ENCODE measurements at places on chromosomes 4 and X.

DNA sequence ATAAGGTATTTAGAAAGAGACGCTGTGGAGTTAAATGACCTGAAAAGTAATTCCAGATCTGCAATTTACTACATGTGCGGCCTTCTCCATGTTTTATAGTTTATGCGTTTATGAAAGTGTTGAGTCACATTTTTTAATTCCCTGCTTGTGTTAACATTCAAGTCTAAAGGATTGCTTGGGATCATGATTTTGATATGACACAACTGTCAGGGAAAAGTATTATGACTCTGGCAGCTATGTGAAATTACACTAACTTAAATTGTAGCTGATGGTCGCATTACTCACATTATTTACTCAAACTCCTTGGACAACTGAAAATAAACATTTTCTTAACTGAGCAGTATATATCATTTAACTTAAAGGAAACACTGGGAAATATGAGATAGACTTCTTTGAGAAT is 14.3 kb upstream of the GABRB1 start:
- no peak for DNase-seq

- DNase-seq, result no peak
These were observed 105.1 kb downstream of the FNIP2 start for GRCh38 chr4:158873795-158874401.

- peak; percentile 71 for DNase-seq
These were observed at the start of gene DDX60 for GRCh38 chr4:168318266-168318895. DDX60 (minus strand) TSS chr4:168318752; CDS start chr4:168311259, 7,493 bp downstream.

- peak; percentile 20 for DNase-seq
These were observed 774 bp downstream of the ARMCX2 start for GRCh38 chrX:101658661-101659491.

DNA sequence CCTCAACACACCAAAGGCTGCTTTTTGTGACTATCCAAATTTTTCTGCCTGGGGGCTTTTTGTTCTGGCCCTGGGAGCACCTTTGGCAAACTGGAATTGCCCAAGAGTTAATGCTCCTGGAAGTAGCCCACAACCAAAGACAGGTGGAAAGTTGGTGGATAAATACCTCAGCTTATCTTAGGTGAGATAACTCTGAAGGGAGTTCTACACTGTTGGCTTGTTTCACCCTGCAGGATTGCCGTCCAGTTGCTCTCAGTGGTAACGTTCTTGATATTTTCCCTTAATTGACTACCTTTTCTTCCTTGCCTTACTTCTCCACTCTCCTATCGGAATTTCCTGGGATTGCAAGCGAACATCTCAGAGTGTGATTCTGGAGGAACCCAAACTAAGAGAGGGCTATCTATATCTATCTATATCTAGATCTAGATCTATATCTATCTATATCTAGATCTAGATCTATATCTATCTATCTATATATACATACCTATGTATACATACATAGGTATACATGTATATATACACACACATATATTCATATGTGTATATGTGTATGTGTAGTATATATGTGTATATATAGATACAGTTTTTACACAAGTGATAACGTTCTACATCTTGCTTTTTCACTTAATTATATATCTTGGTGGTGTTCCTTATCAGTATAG is 82.6 kb upstream of the DHX15 start:
- no peak for DNase-seq

DNA sequence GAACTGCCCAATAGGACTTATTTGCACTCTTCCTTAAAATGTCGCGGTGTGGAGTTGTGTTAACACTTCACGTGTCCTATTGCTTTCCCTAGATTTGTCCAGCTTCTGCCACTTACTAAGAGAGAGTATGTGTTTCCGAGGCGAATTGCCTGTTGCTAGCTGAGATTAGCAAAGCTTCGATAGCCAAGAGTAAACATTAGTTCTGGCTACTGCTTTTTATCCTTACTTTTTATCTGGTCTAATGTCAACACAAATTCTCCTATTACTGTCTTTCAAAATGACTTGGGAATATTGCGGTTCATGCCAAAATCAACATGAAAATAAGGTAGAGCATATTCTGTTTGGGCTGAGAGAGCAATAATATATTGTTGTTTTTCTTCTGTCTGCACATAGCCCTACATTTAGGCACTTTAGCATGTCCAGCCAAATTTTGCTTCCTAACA is 90.4 kb upstream of the VEGFC start:
- no peak for DNase-seq

- no peak for DNase-seq
These were observed 19.2 kb downstream of the G3BP2 start for GRCh38 chr4:75653845-75654503.

GRCh38 chr4:110137829-110138228 is 60.6 kb downstream of the ELOVL6 start:
- no peak for DNase-seq

DNA sequence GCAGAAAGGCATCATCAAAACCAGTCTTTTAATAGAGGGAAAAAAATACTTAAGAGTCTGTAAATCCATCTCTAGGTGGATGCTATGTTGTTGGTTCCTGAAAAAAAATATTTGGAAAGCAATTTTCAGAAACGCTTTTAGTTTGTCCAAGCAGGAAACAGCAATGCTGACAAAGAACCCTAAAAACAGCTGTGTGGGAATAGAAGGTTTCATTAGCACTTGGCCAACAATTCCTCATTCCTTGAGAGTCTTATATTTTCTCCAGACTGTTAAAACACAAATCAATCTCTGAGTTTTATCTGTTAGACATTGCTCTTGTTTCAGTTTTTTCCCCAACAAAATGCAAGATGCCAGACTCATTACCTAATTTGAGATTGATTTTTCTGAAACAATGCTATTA is 6.4 kb downstream of the MXRA5 start:
- no peak for DNase-seq

DNA sequence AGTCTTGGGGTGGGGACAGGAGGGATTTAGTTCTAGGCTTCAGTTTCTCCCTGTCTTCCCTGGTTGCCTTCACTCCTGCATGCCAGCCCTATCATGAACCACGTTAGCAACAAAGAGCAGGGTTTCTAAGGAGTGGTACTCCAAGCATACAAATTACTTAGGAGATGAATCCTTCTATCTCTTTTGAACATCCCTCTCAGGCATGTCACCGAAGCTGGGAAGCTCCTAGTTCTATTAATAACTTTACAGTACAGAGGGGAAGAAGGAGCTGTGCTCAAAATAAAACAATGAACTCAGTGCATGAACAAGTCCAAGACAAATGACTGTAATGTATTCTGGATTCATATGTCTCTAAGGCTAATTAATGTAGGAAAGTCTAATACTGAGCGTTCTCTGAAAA is 450.6 kb upstream of the RASGEF1B start:
- no peak for DNase-seq

DNA sequence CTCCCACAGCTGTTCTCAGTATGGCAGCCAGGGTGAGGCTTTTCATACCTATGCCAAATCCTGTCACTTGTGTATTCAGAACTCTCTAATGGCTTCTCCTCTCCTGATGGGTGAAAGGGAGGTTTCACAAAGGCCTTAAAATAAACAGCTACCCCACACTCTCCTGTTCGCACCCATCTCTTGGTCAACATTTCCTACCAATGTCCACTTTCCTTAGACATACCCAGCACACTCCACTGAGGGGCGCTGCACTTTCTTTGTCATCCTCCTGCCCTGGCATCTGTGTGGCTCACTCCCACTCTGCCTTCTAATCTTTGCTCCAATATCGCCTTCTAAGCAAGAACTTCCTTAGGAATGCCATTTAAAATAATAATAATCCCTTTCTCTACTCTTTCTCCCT is 313.3 kb downstream of the PPP3CA start:
- DNase-seq, result no peak

GRCh38 chrX:74325130-74326059 is 21.4 kb downstream of the ZCCHC13 start:
- no peak for DNase-seq

- DNase-seq, result no peak
These were observed 340.5 kb downstream of the GALNTL6 start for GRCh38 chr4:172153719-172154118.

DNA sequence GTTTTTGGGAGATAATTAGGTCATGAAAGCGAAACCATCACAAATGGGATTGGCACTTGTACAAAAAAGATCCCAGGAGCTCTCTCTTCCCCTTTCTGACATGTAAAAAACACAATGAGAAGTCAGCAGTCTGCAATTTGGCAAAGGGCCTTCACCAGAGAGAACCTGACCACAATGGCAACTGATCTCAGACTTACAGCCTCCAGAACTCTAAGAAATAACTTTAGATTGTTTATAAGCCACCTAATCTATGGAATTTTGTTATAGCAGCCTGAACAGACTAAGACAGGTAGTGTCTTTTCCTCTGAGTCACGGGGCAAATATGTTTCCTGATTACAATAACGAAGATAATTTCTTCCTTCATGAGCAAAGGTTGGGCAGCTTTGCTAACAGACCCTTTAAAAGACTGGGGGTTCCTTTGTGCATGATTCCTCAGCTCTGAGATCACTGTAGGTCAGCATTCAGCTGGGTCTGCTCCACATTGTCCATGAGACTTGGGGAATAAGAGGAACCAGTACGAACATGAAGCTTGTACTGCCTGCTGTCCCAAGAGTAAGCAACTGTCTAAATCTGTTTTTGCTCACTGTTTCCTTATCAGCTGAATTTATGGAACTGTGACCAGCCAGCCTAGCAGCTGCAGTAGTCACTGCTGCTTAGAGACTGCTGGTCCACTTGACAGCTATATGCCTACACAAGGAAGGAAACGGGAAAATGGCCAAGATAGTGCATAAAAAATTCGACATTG is 191.6 kb downstream of the ANAPC10 start:
- no peak for DNase-seq

DNA sequence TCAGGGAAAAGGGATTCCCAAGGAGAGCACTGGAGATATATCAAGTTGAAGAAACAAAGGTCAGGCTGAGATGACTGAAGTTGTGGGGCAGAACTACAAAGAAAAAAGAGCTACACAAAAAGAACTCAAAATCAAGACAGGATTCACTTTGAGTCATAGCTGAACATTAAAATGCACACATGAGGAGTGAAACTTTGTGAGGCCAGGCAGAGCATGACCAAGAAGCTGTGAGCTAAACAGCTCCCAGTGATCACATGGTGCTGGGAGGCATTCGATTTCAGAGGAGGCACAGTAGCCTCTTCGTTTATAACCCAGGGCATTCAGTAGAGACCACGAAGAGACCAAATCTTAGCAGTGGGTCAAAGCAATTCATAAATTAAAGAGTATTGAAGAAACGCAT is 145.3 kb downstream of the ATRX start:
- no peak for DNase-seq

- DNase-seq, result no peak
These were observed 69.6 kb downstream of the PPP2R2C start for GRCh38 chr4:6402566-6403399.

DNA sequence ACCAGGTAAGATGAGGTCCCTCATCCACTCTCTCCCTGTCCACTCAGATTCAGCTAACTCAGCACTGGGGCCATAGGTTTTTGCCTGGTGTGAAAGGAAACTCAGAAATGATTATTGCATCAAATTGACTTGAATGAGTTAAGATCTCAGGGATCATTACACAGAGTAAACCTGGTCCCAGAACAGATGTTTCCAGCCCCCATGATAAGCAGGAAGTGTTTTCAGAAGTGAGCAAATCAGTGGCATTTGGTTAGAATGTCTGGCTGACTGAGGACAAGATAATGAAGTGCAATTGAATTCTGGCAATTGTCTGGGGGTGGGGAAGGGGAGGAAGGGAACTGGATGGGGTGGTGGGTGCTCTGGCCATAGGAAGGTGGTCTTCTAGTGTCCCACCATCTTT is 108.0 kb downstream of the CHIC2 start:
- no peak for DNase-seq

DNA sequence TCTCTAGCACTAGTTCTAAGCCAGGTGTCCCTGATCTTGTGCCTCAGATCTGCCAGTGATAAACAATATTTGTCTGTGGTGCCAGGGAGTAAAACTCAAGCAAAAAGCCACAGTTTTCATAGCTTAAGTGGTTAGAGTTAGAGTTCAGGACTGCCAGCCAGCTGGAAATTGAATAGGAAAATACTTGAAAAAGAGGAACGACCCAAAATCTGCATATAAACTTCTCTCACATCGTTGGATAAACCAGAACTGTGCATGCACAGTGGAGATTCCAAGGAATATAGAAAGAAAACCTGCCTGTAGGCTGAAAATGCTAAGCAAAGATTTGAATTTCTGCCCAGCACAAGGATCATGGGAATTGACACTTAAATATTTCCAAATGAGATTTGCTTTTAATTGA is 35.0 kb upstream of the GNPDA2 start:
- DNase-seq, result no peak

DNA sequence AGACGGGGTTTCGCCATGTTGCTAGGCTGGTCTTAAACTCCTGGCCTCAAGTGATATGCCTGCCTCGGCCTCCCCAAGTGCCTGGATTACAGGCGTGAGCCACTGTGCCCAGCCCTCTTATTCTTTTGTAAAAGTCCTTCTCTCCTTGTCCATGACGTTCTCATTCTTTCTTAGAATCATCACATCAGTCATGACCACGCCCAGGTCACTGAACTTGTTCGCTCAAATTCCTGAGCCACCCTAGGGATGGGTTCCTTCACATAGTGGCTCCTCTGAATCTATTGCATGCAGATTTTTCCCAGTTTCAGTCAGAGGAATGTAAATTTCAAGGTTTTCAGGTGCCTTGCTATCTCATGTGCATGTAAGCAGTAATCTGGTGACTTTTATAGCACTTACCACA is 15.7 kb downstream of the JADE1 start:
- no peak for DNase-seq

DNA sequence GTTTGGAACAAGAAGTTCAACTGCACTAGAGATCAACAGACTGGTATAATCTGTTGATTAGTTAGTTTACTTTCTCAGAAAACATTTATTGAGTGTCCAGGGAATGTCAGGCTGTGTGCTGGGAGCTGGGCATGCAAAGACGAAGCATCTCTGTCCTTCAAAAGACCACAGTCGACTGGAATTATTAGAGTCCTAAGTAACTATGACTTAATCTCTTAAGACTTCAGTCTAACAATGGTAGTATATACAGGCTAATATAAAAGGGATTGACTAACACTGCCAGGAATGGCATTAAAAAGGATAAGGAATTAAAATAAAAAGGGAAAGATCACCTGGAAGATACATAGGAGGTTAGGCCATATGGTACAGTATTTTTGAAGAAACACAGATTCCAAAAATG is 128.7 kb downstream of the WDFY3 start:
- DNase-seq, result no peak

- DNase-seq, result no peak
These were observed 481.9 kb downstream of the ACTRT1 start for GRCh38 chrX:127570276-127570675.

- no peak for DNase-seq
These were observed 292.7 kb downstream of the GALNTL6 start for GRCh38 chr4:172105918-172106317.

DNA sequence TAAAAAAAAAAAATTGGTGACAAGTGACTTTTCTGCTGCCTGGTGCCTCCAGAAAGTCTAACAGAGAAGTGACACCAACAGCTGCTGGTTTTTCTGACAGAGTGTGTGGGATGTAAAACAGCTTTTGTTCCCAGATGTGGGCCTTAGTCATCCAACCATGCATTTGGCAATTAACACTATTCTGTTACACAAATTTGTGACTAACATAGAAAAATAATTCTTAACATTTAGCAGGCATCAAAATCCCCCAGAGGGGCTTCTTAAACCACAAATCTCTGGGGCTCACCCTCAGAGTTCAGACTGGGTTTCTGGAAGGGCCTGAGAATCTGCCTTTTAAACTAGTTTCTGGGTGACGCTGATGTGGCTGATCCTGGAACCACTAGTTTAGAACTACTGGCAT is 100.5 kb upstream of the PCDH7 start:
- no peak for DNase-seq
